NCI-H774 (cell line): ENCODE measurements at places on chromosomes 1 and 21.

DNA sequence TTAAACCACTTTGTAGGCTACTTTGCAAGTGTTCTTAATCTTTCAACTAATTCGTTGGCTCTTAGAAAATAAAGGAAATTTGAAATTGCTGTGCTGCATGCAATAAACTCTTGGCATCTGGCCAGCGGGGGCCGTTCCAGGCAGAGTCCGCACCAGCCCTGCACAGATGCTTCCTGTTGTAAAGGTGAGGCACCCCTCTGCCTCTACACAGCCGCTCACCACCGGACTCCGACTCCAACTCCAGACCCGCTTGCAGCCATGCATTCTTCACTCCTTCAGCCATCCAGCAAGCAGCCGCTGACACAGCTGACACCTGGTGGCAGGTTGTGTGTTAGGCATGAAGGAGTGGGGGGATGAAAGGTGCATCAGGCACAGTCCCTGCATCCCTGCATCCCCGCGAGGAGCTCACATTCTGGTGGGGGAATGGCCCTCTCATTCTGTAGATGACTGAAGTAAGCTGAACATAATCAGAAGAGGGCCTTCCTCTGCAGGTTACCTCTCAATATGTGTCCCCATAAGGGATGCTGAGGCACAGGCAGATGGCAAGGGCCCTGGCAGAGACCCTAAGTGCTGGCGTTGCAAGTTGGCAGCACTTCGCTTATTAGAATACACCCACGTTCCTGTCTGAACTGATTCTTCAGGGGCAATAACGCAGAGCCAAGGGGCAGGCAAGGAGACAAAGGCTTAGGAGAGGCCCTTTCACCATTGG, 56.8 kb downstream of the GLIS1 start:
- DNase-seq, result peak; percentile 10

DNA sequence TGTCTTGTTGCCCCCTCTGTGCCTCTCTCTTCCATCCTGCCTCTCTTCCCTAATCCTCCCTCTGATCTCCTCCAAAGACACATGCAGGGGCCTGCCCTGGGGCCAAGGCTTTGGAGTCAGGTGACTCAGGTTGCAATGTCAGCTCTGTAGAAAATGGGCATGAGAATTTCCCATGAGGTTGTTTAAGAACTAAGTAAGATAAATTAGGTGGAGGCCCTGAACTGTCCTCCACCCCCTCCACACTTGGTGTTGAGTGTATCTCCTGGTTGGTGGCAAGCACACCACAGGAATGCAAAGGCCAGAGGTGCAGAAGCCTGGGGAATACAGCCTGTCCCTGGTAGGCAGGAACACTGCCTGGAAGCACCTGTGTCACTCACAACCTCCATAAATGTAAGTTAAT, 63.9 kb upstream of the GRIK3 start:
- no peak for DNase-seq

DNA sequence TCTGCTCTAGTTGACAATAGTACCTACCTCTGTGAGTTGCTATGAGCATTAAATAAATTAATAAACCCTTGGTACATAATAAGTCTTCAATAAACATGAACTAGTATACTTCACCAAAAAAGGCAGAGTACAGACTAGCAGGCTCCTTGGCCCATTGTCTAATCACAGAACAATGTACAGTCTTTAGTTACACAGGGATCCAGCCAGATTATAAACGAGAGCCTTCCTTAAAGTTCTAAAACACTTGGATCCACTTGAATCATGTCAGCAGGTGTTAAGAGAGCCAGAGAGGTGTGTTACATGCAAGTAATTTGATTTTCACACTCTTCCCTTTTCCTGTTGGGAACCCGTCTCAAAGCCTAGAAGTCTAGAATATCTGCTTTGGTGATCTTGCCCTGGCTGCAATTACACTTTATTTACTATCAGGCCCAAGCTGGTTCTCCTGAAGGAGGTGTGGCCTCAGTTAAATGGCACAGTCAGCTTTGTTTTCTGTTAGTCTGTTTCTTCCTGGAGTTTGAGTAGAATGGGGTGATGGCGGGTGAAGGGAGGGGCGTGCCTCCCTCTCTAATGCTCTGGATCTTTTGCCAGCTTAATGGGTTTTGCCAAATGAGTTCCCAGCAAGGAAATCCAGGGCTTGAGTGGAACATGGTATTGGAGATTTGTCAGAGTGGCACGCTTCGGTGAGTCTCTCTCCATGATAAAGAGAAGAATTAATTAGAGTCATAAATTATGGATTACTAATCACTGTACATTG, 570.9 kb upstream of the CAMK1G start:
- DNase-seq, result peak; percentile 27

GRCh38 chr21:22791986-22792560, 1793.9 kb downstream of the NCAM2 start:
- DNase-seq, result peak; percentile 39

GRCh38 chr1:166128195-166128594, 38.6 kb downstream of the FAM78B start:
- no peak for DNase-seq

DNA sequence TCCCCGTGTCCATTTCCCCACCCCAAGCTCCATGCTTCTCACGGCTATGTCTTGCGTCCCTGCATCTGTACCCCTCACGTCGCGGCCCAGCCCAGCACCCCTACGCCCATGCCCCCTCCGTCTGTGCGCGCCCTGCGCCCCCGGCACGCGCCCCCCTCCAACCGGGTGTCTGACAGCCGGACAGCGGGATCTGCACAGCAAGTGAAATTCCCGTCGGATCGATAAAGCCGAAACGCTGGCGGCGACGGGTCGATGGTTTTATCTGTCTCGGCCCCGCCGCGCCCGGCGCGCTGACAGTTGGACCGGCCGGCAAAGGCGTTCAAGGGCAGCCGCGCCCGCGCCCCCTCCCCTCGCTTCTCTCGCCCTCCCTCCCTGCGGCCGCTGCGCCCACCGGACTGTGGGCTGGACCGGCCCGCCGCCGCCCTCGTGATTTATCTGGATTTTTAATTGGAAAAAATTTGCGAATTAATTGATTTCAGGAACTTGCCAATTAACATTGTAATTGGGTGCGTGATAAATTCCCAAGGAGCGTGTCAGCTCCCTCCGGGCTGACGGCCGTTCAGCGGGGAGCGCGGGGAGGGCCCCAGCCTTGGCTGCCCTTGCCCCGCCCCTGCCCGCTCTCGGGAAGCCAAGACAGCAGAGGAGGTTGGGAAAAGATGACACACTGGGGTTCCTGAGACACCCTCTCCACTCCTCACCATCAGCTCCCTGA, 57.1 kb downstream of the TMEM53 start:
- DNase-seq, result no peak

GRCh38 chr1:33219886-33220661, 36.2 kb upstream of the ZNF362 start:
- DNase-seq, result no peak

DNA sequence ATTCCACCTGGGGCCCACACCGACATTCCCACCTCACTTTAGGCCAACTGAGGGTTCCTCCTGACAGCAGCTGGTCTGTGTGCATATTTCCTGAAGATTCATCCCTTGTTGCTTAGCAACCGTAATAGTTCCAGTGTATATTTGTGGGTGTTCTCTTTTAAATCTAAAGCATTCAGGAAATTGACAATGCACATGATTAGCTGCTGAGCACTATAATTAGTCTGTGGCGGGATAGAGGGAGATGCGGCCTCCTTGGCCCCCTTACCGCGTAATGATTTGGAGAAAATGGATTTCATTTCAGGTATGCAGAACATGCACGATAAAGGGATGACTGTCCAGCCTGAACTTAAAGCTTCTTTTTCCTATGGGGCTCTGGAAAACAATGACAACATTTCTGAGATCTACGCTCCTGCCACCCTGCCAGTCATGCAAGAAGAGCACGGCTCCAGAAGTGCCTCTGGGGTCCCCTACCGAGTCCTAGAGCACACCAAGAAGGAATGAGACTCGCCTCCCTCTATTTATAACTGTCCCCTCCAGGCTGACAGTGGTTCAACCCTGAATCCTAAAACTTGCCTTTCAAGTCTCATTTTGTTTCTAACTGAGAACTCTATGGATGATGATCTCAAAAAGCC, 33.8 kb upstream of the RCAN3 start:
- no peak for DNase-seq

DNA sequence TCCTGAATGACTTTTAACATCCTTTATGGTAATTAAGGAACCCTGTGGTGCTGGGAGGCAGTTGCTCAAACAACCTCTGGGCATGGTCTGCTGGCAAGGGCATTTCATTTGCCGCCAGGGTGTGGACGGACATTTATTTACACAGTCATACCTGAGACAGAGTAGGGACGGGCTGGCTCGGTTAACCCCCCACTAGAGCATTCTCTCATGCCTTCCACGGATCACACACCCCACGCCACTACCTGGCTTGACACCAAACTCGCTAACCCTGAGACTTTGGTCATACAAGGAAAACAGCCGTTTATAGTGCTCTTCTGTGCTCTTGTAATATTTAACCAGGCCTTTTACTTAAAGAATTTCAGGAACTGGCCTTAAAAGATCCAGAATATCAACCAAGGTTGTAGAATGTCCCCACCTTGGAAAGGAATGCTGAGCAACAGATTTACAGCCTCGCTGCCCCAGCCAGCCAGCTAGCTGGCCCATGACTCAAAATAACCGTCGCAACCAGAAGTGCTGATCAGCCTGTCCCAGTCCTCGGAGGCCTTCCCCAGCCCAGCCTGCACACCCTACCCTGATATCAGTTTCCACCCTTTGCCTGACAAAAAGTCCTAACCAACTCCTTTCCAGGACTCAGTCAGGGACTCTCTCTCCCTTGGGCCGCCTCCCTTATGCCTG, 6.5 kb upstream of the PDXK start:
- DNase-seq, result no peak

- DNase-seq, result no peak
Measured at GRCh38 chr1:119132179-119132578, 8.3 kb downstream of the WARS2 start.

GRCh38 chr1:198809247-198809646, 170.4 kb downstream of the PTPRC start:
- no peak for DNase-seq

GRCh38 chr21:17828223-17828622, 9.1 kb upstream of the C21orf91 start:
- DNase-seq, result no peak

- no peak for DNase-seq
Measured at GRCh38 chr1:243234978-243235647, 20.0 kb downstream of the CEP170 start.

DNA sequence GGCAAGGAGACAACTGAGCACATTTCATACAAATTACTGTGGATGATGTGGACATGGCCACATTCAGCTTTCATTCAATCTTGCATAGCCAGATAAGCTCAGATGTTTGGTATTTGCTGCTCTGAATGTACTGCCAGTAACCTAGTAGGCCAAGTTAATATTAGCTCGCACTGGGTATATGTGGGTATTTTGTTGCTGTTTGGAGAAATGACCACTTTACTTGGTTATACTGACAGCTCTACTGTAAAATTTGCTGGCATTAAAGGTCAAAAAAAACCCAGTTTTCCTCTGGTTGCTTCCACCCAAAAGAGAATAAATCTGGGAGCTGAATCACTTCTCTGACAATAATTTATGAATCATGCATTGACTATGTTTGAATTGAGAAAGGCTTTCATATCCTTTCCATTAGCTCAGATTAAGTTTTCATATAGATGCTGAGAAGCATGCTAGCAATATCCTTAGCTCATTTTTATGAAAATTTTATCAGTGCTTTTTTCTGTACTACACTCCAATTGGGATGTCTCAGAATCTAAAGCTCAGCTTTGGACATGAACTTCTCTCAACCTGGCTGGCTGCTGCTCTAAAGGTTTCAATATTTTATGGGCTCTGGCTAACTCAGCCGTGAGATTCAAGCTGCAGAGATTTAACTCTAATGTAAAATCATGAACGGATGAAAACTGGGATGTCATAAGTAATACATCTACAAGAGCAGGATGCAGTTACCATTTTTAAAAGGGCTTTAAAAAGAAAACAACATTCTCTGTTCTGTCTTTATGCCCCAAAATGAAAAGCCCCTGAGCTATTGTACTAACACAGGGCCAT, 330.0 kb downstream of the BARHL2 start:
- no peak for DNase-seq

DNA sequence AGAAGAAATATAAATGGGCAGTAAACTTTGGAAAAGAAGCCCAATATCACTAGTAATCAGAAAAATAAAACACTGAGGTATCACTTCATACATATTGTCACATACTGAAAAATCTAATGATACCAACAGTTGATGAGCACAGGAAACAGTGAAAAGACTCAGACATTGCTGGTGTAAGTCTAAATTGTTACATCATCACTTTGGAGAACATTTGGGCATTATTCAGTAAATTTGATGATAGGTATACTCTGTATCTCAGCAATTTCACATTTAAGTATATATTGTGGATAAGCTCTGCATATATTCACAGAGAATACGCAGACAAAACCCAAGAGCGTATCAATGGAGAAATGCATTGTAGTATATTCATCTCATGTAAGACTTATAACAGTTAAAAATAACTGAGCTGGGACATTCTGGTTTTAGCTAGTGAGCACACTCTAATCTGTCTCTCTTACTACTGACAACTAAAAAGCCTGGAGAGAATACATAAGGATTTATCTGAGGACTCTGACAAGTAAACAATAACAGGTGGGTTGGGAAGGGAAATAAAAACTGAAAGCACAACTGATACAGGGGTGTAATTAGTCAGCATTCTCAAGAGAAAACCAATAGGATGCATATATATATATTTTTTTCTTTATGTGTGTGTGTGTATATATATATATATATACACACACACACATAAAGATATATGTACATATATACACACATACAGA, 212.7 kb upstream of the JUN start:
- DNase-seq, result no peak

DNA sequence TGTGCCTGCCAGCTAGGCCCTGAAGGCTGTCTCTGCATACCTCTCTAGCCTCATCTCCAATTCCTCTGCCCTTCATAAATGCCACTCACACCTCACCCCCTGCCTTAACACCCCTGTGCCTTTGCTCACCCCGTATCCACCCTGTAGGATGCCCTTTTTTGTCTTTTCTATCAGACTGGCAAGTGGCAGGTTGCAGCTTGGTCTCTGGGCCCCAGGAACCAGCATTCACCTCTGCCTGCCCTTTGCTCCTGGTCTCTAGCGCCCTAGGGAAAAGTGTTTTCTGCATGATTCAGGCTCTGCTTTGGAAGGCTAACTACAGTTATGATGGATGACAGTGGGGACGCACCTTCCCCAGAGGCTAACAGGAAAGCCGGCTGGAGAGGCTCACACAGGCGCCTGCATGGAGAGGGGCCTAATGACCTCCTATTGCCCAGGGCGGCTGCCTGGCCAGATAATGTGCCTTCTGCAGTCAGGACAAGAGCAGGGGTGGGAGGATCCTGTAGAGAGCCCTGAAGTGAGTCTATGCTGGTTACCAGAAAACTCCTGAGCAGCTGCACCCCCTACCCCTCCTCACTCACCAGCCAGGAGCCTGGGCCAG, 11.2 kb downstream of the KANK4 start:
- no peak for DNase-seq

- no peak for DNase-seq
Measured at GRCh38 chr1:36754366-36754765, 271.7 kb upstream of the CSF3R start.

- DNase-seq, result no peak
Measured at GRCh38 chr1:11473491-11474034, 5.4 kb upstream of the DISP3 start.

GRCh38 chr1:10901091-10901890, 104.8 kb upstream of the CASZ1 start:
- DNase-seq, result no peak

GRCh38 chr1:40383488-40384412, 10.2 kb downstream of the SMAP2 start:
- DNase-seq, result no peak
